ENCODE measurements at places on chromosomes 6 and 20. TPM values are rescaled to one million over a fixed set of nuclear protein-coding genes. Genes with fewer than 3 reads are reported as not detected.
A peak's percentile ranks its signal among the peaks of the same experiment; 100 is the strongest.

- DNase-seq = no peak
These were observed 152.4 kb upstream of the PROKR2 start for GRCh38 chr20:5469111-5469510.

The KHDC1 gene
- total RNA-seq = 0.35 TPM

GRCh38 chr6:119463081-119463626, 113.6 kb upstream of the MAN1A1 start:
- no peak for DNase-seq

DNA sequence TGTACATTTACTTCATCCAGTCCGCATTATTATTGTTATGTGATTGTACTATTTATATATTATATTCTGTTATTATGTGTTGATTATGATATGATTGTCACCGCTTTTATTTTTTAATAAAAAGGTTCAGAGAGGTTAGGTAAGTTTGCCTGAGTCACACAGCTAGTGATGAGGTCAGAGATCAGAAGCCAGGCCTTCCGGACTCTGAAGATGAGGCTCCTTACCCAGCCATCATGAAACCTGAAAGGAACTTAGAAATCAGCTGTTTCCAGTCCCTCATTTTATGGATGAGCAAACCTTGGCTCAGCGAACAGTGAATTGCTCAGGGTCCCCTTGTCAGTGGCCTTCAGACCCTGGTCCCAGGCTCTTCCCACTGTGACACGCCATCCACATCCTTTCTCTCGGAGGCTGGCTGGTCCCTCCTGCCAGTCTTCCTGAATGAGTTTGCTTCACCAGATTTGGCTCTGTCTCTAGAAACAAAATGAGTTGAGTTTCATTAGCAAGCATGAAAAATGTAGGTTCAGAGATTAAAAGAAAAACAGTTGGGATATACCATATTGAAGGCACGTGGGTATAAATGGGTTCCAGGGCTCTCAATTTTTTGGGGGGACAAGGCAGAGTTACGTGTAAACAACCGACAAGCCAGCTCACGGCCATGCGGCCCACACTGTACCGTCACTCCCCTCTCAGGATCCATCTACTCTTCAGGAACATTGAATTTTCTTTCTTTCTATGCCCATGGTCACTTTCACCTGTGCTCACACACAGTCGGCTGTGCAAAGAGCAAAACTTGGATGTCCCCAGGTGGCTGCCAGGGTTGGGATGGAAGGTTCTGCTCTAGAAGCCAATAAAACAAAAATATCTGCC, 132.9 kb downstream of the ZDHHC14 start:
- peak; percentile 39 for DNase-seq

DNA sequence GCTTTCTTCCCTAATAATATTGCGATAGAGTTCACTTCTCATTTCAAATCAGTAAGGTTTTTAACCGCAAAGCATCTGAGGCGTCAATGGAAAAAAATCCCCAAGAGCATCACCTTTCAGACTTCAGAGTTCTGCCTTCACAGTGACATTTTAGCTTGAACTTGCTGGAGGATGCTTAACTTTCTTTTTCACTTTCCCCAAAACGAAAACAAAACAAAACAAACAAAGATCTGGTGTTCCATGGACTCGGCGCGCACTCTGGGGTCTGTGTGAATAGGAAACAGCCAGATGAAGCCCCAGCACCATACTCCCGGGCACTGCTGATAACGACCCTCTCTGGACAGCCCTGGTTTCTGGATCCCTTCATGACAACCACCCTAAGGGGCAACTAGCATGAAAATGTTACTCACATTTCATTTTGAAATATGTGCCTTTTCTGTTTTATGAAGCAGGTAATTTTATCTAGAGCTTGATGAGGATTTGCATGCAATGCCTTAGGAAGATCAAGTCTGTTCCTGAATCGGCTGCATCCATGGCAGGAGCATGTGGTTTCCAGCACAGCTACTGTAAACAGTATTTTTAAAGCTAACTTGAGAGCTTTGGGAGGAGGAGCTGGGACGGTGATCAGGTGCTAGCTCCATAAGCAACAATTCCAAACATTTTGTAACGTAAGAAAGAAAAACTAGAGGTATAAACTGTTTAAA, 44.5 kb downstream of the RAMACL start:
- no peak for DNase-seq

- no peak for DNase-seq
These were observed 4.9 kb upstream of the DEK start for GRCh38 chr6:18269253-18269652.

DNA sequence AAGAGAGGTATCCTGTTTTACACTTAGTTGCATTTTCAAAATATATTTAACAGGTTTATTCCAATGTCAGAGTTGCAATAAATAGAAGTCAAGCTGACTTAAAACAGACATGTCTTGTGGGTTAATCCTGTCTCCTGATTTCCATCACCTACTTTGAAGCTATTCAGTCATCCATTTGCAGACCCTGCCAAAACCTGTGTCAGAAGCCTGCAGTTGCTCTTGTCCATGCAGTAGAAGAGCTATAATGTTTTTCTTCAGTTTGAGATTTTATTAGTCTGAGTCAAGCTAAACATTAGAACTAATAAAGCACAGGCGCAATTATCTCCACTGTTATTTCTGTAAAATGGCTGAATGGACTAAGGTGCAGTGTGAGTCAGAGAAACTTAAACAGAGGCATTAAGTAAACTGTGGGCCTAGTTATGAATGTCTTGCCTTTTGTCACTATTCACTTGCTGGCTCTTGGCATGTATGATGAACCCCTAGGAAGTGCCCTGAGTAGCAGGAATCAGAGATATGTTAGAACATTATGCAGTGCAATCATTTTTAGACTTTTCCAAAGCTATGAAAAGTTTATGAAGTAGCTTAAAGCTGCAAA, 11.0 kb upstream of the HDGFL1 start:
- DNase-seq = no peak

DNA sequence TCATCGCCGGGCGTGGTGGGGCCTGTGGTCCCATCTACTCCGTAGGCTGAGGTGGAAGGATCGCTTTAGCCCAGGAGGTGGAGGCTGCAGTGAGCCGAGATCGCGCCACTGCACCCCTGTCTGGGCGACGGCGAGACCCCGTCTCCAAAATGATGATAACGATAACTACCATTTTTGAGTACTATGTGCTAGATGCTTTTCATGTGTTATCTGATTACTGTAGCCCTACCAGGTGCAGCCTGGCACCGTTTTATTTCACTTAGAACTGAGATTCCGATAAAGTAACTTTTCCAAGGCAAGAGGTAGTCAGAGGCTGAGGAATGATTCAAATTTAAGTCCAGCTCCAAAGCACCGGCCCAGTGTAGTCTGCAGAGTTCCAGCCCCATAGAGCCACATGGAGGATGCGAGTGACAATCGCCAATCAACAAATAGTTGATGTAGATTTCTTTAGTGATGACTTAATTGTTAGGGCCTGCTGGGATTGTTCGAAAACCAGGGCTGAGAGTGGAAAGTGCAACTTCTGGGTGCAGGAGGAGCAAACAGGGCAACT, 727 bp downstream of the ERMARD start:
- no peak for DNase-seq

The E2F3 gene
- total RNA-seq = 15.6 TPM

GRCh38 chr6:33193619-33194018, 1.4 kb upstream of the COL11A2 start:
- no peak for DNase-seq

DNA sequence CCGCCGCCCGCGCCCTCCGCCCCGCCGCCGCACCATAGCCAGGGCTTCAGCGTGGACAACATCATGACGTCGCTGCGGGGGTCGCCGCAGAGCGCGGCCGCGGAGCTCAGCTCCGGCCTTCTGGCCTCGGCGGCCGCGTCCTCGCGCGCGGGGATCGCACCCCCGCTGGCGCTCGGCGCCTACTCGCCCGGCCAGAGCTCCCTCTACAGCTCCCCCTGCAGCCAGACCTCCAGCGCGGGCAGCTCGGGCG, 1.5 kb downstream of the FOXC1 start:
- DNase-seq = no peak

The POM121L2 gene
- total RNA-seq = not detected

The IGF2R gene
- total RNA-seq = 111 TPM

- no peak for DNase-seq
These were observed 59.4 kb downstream of the PLCG1 start for GRCh38 chr20:41196653-41197225.

The HCRTR2 gene
- not detected for total RNA-seq

The SULF2 gene
- total RNA-seq = 68.7 TPM

The LGSN gene
- total RNA-seq = not detected

GRCh38 chr6:89198235-89198634, 18.9 kb downstream of the GABRR1 start:
- no peak for DNase-seq

DNA sequence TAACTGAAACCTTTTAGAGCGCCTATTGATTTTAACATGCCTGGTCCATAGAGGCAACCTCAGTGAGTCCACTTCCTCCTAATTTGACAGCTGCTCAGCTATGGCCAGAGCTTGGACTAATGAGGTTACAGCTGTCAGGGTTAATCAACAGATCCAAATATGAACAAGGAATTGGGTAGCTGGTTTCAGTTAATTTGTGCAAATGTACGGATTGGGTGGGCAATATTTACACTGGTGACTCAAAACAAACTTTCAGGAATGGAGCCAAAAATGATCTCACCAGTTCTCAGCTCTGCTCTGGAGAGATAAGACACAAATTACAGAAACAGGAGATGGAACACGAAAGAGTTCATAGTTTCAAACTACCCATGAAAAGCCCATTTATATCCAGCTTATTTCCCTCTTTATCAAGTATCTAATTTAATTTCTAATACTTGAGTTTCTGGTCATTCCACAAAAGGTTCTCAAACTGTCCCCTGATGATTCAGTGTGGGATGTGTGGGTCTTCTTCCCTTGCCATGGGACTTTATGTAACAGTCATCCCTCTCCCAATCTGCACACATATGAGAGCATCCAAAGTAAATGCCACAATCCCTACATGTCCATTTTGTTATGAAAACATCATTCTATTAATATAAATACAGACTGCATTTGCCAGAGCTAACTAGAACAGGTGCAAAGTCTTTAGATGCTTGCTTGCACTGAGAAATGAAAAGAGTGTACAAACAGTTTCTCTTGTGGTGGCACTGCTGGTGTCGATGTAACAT, 149.9 kb downstream of the RPS12 start:
- no peak for DNase-seq

DNA sequence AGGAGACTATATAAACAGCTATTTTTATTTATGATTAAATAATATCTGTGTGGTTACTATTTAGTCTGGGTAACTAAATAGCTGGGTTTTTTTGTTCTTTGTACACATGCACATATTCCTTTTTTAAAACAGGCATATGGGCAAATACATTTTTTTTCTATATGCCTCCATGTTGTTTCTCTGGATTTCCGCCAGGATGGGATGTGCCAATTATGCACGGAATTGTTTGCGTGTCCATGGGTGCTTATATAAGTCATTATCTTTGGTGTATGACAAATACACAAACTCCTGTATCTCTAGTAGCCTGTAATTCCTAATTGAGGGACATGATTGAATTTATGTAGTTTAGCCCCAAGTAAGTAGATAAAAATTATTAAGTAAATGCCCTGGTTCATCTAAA, 226.9 kb downstream of the BCKDHB start:
- no peak for DNase-seq

GRCh38 chr6:162708971-162709370, 18.6 kb downstream of the PRKN start:
- no peak for DNase-seq

DNA sequence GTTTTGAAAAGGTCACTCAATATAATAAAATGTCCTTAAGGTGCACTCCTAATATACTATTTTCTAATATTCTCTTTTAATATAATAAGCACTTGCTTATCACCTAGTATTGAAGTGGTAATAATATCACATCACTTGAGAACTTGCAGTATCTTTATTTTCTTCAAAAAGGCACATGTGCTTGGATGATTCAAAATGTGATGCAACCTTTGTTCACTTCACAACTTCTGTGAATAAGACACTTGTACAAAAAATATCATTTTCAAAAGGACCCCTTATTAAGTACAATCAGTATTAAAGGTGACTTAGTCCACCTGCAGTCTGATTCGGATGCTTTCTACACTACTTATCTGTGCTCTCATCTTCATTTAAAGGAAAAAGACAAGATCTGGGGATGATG, 3.4 kb downstream of the PRELID3B start:
- no peak for DNase-seq

GRCh38 chr6:43886067-43886461, 116.1 kb downstream of the VEGFA start:
- no peak for DNase-seq

DNA sequence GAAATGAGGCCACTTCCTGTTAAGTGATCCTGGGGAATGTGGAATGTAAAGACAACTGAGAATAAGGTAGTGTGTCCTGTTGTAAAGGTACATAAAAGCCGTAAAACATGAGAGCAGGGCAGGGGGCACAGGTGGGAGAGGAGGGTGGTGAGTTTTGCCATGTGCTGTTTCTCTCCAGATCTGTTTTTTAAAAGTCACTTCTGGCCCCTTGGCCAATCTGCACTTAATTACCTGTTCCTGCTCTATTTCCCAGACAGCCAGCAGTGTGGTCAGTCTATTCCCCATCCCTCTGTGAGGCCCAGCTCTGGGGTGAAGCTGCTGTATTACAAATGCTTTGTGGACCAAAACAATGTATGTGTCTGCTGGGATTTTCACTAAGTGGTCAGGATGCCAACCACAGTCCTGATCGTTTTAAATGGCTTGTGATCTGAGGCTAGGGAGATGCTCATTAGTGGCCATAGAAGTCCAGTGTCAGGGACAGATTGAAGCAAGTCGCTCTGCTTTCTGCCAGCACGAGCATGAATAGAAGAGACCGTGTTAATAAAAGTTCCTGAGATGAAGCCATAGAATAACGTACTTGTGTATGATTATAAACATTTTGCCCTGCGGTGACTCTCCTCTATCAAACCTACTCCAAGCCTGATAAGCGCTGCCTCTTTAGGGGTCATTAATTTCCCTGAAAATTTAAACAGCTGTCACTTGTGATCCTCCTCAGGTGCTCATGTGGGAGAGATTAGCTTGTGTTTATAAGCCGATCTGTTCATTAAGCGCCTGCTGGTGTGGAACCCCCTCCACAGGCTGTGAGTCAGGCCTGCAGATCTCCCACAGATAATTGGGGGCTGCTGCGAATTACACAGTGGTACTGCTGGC, 111.8 kb upstream of the CENPW start:
- DNase-seq = no peak
